ENCODE measurements at places on chromosomes 5 and 9.

DNA sequence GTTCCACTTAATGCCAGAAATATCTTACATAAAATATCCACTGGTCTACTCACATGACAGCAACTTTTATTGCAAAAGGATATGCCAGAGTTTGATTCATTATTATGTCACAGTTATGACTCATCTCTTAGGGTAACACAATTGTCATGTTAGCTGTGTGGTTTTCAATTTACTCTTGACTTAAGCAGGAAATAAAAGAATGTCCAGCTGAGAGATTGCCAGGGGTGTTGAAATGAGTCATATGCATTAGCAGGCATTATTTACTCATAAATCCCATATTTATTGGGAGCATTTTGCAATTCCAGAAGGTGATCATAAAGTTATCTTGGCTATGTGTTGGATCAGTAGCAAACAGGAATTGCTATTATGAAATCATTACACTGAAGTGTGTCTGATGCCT, 1164.6 kb upstream of the CDH18 start:
- no peak for DNase-seq

GRCh38 chr5:2936413-2936812, 184.9 kb upstream of the IRX2 start:
- DNase-seq = no peak

DNA sequence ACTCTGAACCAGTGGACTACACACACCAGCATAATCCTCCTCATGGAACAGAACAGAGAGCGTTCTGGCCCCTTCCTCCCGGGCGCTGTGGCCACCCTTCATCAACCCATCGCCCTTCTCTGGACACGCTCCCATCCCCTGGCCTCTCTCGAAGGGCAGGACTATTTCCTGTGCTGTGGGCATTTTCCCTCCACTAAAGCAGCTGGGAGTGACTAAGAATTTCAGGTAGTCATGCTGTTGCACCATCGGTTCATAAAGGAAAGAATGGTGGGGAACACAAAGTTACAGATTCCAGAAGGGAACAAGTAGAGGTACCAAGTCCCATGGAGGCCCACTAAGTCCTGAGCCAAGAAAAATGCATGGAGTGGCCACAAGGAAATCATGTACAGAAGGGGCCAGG, 68.6 kb downstream of the EPB41L4B start:
- no peak for DNase-seq

- no peak for DNase-seq
Observed at GRCh38 chr5:88558366-88558765, 289.7 kb upstream of the TMEM161B start.

DNA sequence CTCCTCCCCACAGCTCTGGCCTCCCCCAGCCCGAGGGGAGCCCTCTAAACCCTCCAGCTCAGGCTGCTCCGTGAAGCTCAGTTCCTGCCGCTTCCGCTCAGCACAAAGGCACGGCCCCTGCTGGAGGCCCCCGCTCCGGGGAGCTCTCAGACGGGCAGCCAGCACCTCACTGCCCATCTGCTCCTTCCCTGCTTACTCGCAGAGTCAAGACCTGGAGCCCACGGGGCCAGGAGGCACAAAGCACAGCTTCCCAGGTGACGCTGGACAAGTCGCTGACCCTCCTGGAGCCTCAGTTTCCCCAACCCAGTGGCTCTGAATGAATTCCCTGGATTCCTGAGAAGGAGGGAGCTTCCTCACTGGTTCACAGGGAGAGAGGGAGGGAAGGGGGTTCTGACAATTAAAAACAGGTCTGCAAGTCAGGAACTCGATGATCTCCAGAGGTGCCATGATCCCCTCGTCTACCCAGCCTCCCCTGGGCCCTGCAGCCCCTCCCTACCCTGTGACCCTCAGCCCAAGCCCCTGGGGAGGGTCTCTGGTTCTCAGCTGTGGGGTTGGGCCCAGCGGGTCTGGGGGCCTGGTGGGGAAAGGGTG, 36.2 kb downstream of the VAV2 start:
- DNase-seq = peak; percentile 76

DNA sequence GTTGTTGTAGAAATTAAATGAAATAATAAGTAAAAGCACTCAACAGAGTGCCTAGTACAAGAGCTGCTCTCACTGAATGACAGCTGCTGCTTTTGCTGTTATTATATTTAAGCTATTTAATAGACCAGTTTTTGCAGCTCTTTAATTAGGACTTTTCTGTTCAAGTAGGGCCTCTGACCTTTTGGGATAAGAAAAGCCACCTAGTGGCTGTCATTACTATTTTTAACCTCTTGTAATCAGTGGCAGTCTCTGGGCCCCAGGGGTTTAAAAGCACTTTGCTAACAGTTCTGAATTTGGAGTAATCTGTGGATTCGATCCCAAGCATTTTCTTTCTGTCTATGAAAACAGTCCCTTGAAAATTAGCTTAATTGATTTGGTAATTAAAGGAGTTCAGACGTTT, 121.1 kb downstream of the NUDT12 start:
- DNase-seq = no peak

- DNase-seq = no peak
Observed at GRCh38 chr5:57662991-57663390, 180.4 kb upstream of the ACTBL2 start.

DNA sequence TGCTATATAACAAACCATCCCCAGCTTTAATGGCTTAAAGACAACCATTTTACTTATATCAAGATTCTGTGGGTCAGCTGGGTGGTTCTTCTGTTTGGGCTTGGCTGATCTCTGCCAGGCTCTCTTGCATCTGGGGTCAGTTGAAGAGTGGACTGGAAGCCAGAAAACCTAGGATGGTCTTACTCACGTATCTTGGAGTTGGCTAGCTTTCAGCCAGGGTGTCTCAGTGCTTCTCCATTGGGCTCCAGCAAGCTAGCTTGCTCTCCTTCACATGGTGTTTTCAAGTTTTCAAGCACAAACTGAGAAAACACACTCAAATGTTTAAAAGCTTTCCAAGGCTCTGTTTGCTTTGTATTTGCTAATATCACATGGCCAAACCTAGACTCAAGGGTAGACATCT, 146.8 kb downstream of the PIK3R1 start:
- no peak for DNase-seq

- peak; percentile 57 for DNase-seq
Observed at GRCh38 chr9:121278477-121279261, 10.7 kb downstream of the GSN start.

- DNase-seq = peak; percentile 43
Observed at GRCh38 chr5:134642931-134643530, 5.6 kb upstream of the SEC24A start.

GRCh38 chr5:67648201-67648671, 451.6 kb upstream of the CD180 start:
- no peak for DNase-seq

GRCh38 chr5:1831257-1831656, 30.1 kb downstream of the NDUFS6 start:
- no peak for DNase-seq

- DNase-seq = no peak
Observed at GRCh38 chr9:16828340-16829281, 41.9 kb downstream of the BNC2 start.

GRCh38 chr5:24391816-24392215, 253.0 kb downstream of the CDH10 start:
- DNase-seq = no peak

DNA sequence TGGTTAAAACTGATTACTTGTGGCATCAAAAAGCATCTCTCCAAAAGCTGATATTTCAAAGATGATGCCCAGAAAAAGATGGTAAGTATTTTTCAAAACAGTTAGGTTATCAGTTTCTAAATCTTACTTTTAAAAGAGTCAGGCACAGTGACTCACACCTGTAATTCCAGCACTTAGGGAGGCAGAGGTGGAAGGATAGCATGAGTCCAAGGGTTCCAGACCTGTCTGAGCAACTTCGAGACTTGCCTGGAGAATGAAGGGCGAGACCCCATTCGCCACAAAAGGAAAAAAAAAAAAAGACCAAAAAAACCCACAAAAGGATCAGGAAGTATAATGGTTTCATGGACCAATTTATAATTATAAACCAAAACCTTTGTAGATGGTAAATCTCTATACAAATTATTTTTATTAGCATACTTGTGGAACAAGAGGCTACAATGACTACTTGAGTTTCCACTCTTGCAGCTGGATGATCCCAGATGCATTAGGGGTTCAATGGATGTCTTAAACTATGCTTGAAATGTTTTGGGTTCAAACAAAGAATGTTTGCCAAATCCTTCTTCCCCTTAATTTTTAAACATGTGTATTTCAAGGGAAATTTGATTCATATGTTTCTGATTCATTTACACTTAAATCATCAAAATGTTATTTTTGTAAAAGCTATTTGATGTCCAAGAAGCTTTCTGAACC, 96.1 kb downstream of the ADAMTSL1 start:
- DNase-seq = no peak

GRCh38 chr5:103745353-103746065, 182.9 kb upstream of the NUDT12 start:
- DNase-seq = no peak

GRCh38 chr5:96829297-96829696, 21.6 kb upstream of the ERAP1 start:
- DNase-seq = no peak

GRCh38 chr5:160950311-160950710, 98.3 kb upstream of the ATP10B start:
- DNase-seq = no peak

GRCh38 chr5:159339460-159339859, 9.2 kb upstream of the IL12B start:
- DNase-seq = no peak

- DNase-seq = peak; percentile 65
Observed at GRCh38 chr9:69155341-69156030, 18.6 kb upstream of the TJP2 start.

- DNase-seq = no peak
Observed at GRCh38 chr5:64585646-64586045, 79.8 kb downstream of the RGS7BP start.

GRCh38 chr9:38431116-38431515, 6.9 kb upstream of the IGFBPL1 start:
- DNase-seq = no peak

GRCh38 chr5:138408023-138408422, 30.8 kb upstream of the REEP2 start:
- peak; percentile 52 for DNase-seq

DNA sequence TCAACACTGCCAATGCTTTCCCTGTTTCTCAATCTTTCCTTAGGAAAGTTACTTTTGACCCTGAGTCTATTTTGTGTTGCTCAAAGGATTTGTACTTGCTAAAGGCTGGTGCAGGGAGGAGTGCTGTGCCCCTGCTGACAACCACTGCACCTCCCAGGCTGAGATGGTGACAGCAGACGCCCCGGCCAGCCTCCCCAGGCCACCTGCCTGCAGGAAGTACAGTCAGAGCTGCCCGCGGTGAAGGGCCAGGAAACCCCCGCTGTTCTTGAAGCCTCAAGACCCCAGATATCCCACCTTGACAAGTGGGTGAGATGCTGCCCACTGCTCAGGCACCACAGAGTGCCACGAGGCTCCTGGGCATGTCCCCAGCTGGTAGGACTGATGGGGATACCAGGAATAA, 44.2 kb upstream of the CKMT2 start:
- DNase-seq = no peak

GRCh38 chr9:92680166-92681119, 10.5 kb upstream of the IPPK start:
- DNase-seq = no peak

DNA sequence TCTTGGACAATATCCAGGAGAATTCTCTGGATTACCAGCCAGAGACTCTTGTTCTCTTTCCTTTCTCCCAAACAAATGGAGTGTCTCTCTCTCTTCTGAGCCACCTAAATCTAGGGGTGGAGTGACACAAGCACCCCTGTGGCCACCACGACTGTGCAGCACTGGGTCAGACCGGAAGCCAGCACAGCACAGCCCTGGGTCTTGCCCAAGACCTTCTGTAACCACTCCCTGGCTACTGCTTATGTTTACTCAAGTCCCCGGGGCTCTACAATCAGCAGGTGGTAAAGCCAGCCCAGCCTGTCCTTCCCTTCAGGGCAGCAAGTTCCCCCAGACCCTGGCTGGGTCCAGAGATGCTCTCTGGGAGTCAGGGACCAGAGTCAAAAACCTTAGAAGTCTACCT, 110.0 kb upstream of the TUT7 start:
- no peak for DNase-seq

DNA sequence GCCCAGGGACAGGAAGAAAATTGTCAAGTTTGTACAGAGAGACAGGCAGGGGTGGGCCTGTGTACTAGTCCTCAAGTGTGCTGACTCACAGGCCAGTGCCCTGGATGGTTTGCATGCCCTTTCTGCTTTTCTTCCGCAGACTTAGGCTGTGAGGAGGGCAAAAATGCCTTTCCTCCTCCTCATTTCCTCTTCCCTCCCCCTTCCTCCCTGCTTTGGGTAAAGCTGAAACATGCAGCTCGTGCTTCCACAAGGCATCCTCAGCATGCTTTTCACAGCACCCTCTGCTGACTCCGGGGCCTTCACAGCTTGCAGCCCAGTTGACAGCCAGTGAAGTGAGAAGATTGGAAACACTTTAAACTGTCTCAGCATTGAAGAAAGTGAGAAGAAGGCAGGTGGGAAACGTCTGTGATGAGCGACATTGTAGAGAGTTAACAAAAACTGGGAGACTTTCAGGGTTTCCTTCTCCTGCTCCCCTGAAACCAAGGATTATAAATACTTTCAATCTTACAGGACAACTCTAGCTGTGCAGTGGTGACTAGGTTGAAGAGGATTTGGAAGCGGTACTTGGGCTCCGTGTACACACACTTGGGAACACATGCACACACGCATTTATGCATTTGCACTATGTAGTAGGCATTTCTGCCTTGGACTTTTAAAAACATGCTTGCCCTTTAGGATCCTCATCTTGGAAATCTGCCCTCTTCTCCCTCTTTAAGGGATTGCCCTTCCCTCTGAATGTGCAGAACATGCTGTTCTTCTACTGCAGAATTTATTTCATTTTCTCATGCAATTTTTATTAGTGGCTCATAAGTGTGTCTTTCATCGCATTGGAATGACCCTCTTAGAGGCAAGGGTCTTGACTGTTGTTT, 138.8 kb downstream of the GRIA1 start:
- no peak for DNase-seq

DNA sequence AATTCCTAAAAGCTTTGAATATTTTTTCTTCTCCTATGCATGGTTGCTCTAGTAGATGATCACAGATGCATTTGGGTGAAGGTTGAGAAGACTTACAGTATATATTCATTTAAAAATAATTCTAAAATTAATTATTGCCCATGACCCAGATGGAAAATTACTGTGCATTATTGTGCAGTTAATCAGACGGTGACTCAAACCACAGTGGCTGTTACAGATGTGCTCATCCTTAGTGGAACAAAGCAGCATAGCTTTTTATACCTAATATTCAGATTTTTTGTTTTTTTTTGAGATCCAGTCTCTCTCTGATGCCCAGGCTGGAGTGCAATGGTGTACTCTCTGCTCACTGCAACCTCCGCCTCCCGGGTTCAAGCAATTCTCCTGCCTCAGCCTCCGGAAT, 10.7 kb downstream of the OR2V1 start:
- DNase-seq = no peak

- DNase-seq = no peak
Observed at GRCh38 chr9:27688954-27689353, 115.7 kb upstream of the C9orf72 start.

GRCh38 chr9:91486699-91487497, 63.3 kb upstream of the NFIL3 start:
- no peak for DNase-seq

DNA sequence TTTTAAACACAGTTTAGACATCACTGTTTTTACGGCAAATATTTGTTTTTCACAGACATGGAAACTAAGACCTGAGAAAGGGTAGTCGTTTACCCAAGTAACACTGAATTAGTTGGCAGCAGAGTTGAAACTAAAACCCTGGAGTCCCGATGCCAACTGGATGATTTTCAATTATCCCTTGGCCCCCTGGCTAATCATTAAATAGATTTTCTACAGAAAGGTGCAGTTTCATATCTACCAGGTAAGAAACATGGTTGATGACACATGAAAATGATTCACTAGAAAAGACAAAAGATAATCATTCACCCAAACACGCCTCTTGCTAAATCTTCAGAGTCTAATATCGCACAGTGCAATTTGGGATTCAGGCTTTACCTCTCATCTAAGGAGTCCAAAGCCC, 136.9 kb downstream of the SEMA5A start:
- no peak for DNase-seq

All from GM20000 (cell line).